ENCODE measurements at places on chromosomes 16 and 17.

DNA sequence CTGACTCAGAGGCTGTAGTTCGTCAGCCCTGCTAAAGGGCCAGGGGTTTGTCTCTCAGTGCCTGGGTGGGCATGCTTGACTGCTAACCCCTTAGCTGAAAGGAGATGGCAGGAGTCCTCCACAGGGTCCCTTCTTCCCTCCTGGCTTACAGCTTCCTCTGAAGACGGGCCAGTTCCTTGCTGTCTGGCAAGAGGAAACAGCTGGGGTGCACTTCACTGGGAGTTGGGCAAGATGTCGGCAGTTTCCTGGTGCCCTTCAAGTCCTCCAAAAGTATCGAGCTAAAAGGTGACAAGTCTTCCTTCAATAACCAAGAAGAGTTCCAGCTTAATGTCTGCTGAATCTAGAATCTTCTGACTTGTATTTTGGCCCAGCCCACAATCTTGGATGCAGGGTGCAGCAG, 23.4 kb downstream of the NUP85 start:
- no peaks in the 10 kb centered on the region for H3K27me3 ChIP-seq
- H3K4me1 ChIP-seq = no peaks in the 10 kb centered on the region
- H3K36me3 ChIP-seq = peaks cover 6% of the 10 kb centered on the region

DNA sequence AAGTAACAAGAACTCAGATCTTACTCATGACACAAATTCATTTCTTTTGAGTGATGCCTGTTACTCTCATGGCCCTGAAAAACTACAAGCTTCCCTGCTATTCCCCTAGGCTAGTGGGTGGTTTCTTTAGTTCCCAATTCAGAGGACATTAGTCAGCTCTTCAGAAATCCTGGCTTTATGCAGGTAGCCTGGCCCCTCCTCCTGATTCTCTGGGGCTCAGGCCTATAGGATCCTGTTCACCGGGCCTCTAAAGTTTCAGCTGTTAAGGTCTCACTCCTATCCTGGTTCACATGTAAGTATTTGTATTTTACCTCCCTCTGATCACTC, 87.3 kb upstream of the IRX5 start:
- DNase-seq = no peak
- H3K4me3 ChIP-seq = no peak overlapping the region
- H3K4me1 ChIP-seq = no peaks in the 10 kb centered on the region
- peaks cover 1% of the 10 kb centered on the region for H3K27me3 ChIP-seq

GRCh38 chr17:68955181-68955841, at the start of gene ABCA8:
Gene ABCA8 (minus strand): TSS chr17:68955392. CDS start chr17:68942034, 13,358 bp downstream.
- no peaks in the 10 kb centered on the region for H3K36me3 ChIP-seq
- no peaks in the 10 kb centered on the region for H3K4me1 ChIP-seq
- H3K4me3 ChIP-seq = no peak within 1 kb of the TSS
- no peak within 1 kb of the TSS for H3K27ac ChIP-seq
- peaks cover 14% of the 10 kb centered on the region for H3K27me3 ChIP-seq
- DNase-seq = no peak

DNA sequence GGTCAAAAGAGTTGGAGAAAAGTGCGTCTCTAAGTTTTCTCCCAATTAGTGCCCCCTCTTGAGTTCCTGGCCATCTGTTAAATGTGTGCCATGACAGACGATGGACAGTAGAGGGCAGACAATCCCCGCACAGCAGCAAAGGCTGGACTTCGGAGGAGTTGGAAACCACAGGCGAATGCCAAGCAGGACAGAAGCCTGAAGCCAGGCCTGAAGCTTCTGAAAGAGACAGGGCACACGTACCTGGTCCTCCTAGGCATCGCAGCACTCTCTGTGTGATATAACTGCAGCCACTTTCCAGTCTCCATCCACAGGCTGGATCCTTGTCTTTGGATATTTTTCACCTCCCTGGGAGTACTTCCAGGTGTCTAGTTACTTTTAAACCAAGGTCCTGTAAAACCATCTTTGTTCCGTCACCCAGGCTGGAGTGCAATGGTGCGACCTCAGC, 14.5 kb downstream of the C17orf100 start:
- peaks cover 17% of the 10 kb centered on the region for H3K4me1 ChIP-seq
- H3K36me3 ChIP-seq = peaks cover 4% of the 10 kb centered on the region
- H3K27ac ChIP-seq = no peak overlapping the region
- no peaks in the 10 kb centered on the region for H3K27me3 ChIP-seq

- peaks cover 27% of the 10 kb centered on the region for H3K4me1 ChIP-seq
- H3K27ac ChIP-seq = peak overlapping the region; percentile 72
- no peak for DNase-seq
- peaks cover 12% of the 10 kb centered on the region for H3K36me3 ChIP-seq
- no peak overlapping the region for H3K4me3 ChIP-seq
Measured at GRCh38 chr17:67139784-67140665, 95.7 kb downstream of the CACNG1 start.

DNA sequence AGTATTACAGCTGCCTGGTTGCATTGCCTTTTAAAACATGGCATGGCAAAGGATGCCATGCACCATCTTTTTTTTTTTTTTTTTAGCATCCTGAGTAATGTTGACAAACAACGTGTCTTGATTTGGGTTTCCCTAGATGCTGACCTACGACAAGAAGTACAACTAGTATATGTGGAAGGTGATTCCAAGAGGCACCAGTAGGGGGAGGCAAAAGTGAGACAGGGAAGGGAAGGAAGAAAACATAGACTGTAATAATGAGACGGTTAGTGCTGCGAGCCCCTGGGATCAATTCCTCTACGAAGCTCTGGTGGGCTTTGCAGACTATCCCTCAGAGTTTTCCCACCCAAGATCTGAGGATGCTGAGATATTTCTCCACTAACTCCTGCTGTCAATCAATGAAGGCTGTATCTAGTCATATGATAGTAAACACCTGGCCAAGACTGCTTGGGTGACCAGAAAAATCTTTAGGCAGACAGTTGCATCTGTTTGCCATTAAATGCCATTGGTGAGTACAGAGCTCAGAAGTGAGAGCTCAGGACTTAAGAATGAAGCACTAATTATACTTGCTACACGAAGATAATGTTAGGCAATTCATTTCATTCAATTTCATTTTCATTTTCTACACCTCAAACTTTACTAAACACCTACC, 458.6 kb upstream of the GOT2 start:
- no peak overlapping the region for H3K4me3 ChIP-seq
- H3K27ac ChIP-seq = no peak overlapping the region
- DNase-seq = no peak
- no peaks in the 10 kb centered on the region for H3K4me1 ChIP-seq
- H3K36me3 ChIP-seq = no peaks in the 10 kb centered on the region
- H3K27me3 ChIP-seq = no peaks in the 10 kb centered on the region

- peaks cover 17% of the 10 kb centered on the region for H3K4me1 ChIP-seq
- peak overlapping the region; percentile 54 for H3K27ac ChIP-seq
- no peak overlapping the region for H3K4me3 ChIP-seq
- H3K27me3 ChIP-seq = no peaks in the 10 kb centered on the region
- no peak for DNase-seq
Measured at GRCh38 chr17:57663326-57664070, 81.6 kb downstream of the CCDC182 start.

- H3K27ac ChIP-seq = peak within 1 kb of the TSS; percentile 77
- H3K4me1 ChIP-seq = peaks cover 18% of the 10 kb centered on the region
- H3K27me3 ChIP-seq = no peaks in the 10 kb centered on the region
- peak; percentile 66 for DNase-seq
- H3K4me3 ChIP-seq = peak within 1 kb of the TSS; percentile 99
- no peaks in the 10 kb centered on the region for H3K36me3 ChIP-seq
Measured at GRCh38 chr16:1772908-1773702, at the start of gene MRPS34. Gene MRPS34 (minus strand): TSS chr16:1773134. CDS start chr16:1773119, 15 bp downstream.

- peaks cover 5% of the 10 kb centered on the region for H3K36me3 ChIP-seq
- H3K4me1 ChIP-seq = peaks cover 11% of the 10 kb centered on the region
- H3K27ac ChIP-seq = no peak overlapping the region
- no peak overlapping the region for H3K4me3 ChIP-seq
Measured at GRCh38 chr17:6546069-6546718, 10.2 kb downstream of the PITPNM3 start.

DNA sequence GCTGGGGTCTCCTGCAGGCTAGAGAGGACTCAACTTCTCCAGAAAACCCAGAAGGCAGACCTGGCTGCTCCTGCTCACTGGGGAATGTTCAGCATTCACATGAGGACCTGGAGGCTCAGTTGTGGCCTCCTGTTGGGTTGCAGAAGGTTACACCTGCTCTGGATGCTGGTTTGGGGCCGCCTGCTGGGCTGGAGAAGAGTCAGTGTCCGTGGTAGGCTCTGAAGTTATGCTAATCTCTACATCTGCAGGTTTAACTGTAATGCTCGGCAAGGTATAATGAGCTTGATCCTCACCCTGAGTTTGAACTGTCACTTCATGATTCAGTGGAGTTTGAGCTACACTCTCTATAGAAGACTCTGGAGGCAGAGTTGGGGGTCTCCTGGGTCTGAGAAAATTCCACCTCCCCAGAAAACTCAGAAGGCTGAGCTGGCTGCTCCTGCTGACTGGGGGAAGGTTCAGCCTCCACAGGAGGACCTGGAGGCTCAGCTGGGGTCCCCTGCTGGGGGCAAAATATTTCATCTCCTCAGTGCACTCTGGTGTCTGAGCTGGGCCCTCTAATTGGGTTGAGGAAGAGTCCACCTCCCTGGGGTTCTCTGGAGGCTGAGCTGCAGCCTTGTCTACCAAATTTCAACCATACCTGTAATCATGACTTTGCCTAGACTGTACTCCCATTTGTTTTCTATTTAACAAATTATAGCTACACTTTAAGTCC, 23.5 kb downstream of the RDM1 start:
- no peaks in the 10 kb centered on the region for H3K36me3 ChIP-seq
- DNase-seq = no peak
- H3K4me1 ChIP-seq = peaks cover 2% of the 10 kb centered on the region
- H3K27ac ChIP-seq = no peak overlapping the region

GRCh38 chr17:15915961-15916360, 29.0 kb upstream of the ADORA2B start:
- peaks cover 25% of the 10 kb centered on the region for H3K27me3 ChIP-seq
- DNase-seq = no peak
- H3K27ac ChIP-seq = no peak overlapping the region
- H3K36me3 ChIP-seq = no peaks in the 10 kb centered on the region
- H3K4me1 ChIP-seq = peaks cover 4% of the 10 kb centered on the region

GRCh38 chr17:50475362-50475761, 3.3 kb upstream of the RSAD1 start:
- DNase-seq = no peak
- H3K27ac ChIP-seq = no peak overlapping the region
- peaks cover 15% of the 10 kb centered on the region for H3K4me1 ChIP-seq

GRCh38 chr17:74779501-74779900, 3.4 kb upstream of the NAT9 start:
- no peak for DNase-seq
- peak overlapping the region; percentile 77 for H3K4me3 ChIP-seq
- no peaks in the 10 kb centered on the region for H3K27me3 ChIP-seq
- H3K27ac ChIP-seq = peak overlapping the region; percentile 96
- H3K4me1 ChIP-seq = peaks cover 52% of the 10 kb centered on the region

DNA sequence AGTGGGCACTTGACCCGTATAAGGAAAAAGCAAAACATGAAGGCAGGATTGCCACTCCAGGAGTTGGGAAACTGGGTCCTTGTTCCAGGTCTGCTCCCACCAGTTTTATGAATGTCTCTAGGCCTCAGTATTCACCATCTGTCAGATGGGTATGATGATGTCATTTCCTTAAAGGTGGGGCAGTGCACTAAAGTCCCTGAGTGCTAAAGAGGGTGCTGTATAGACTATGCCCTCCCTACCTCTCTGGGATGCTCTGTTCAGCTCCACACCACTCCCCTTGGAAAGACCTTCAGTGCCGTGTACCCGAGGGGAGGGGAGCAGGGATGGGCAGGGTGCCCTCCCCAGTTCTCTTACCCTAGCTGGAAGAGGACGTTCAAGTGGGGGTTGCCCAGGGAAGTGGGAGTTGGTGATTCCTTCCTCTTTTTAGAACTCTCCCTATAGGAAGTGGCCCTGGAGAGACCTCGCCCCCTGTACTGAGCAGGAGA, 2.2 kb downstream of the LASP1 start:
- peaks cover 4% of the 10 kb centered on the region for H3K36me3 ChIP-seq
- H3K27me3 ChIP-seq = no peaks in the 10 kb centered on the region
- no peak for DNase-seq
- peak overlapping the region; percentile 99 for H3K27ac ChIP-seq
- peaks cover 64% of the 10 kb centered on the region for H3K4me1 ChIP-seq

DNA sequence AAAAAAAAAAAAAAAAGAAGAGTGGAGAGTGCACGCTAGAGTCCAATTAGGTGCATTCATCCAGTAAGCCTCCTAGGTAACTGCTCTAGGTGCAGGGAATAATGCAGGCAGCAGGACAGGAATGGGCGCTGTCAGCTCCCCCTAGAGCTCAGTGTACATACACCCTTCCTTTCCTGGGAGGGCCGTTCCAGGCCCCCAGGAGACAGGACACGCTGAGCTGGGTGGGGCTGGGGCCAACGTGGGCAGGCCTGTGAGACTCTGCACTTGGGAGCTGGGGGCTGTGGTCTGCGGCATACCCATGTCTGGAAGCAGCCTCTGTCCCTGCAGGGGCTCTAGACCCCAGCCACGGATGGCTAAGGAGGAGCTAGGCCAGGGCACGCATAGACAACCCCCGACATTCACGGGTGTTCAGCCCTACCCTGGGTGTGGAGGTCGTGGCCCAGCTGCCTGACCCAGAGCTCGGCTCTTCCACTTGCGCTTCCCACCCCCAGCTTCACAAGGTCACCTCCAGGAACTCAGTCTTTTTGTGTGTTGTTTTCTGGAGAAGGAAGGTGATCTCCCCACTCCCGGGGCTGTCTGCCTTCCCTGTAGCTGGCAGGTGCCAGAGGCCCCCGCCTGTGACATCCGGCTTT, 1.0 kb upstream of the ANTKMT start:
- DNase-seq = no peak
- peak overlapping the region; percentile 83 for H3K4me3 ChIP-seq
- H3K4me1 ChIP-seq = peaks cover 14% of the 10 kb centered on the region

GRCh38 chr16:29702269-29702668, 23.3 kb downstream of the QPRT start:
- no peaks in the 10 kb centered on the region for H3K27me3 ChIP-seq
- peak overlapping the region; percentile 87 for H3K4me3 ChIP-seq
- H3K4me1 ChIP-seq = peaks cover 29% of the 10 kb centered on the region
- no peaks in the 10 kb centered on the region for H3K36me3 ChIP-seq
- peak overlapping the region; percentile 98 for H3K27ac ChIP-seq

DNA sequence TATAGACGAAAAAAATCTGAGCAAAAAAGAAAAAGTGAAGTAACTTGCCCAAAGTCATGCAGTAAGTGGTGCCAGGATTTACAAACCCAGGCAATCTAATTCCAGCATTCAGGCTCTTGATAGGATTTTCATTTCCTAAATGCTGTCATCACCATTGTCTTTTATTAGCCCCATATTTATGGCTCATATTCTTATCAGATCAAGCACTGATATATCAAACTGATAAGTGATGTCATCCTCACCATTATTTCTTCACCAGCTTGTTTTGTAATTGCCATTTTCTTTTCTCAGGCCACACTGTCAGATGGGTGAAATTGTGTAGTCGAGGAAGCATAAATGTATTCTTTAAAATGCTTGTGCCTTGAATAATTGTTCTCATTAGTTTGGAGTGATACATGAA, 1.3 kb downstream of the RAD51C start:
- peak overlapping the region; percentile 96 for H3K4me3 ChIP-seq
- H3K4me1 ChIP-seq = peaks cover 23% of the 10 kb centered on the region
- no peak overlapping the region for H3K27ac ChIP-seq
- no peak for DNase-seq

Data from T-helper 17 cell (primary cell).